ENCODE measurements at places on chromosomes 5 and 9. TPM values are rescaled to one million over a fixed set of nuclear protein-coding genes. Genes with fewer than 3 reads are reported as not detected.

The CPLANE1 gene
- 10.3 TPM for total RNA-seq

The OR1Q1 gene
- total RNA-seq = 0.33 TPM

The PITX1 gene
- not detected for total RNA-seq

The PRR7 gene
- 10.6 TPM for total RNA-seq

The GPR150 gene
- total RNA-seq = 1.0 TPM

The SLC34A1 gene
- total RNA-seq = 2.1 TPM

The SLC6A18 gene
- not detected for total RNA-seq

The NMUR2 gene
- total RNA-seq = not detected

The TMEM174 gene
- not detected for total RNA-seq

The TMEM252 gene
- total RNA-seq = not detected

The IRGM gene
- 4.6 TPM for total RNA-seq

The PCDHGB2 gene
- total RNA-seq = 0.64 TPM

The ADAMTSL1 gene
- not detected for total RNA-seq

The JAKMIP2 gene
- total RNA-seq = 4.9 TPM

The RLN1 gene
- 2.2 TPM for total RNA-seq

The LSM11 gene
- 6.1 TPM for total RNA-seq

The PCA3 gene
- not detected for total RNA-seq

The FRRS1L gene
- total RNA-seq = not detected

The WDR38 gene
- total RNA-seq = not detected

The ADAMTS2 gene
- not detected for total RNA-seq

The RORB gene
- total RNA-seq = 0.03 TPM

The DOCK2 gene
- 266 TPM for total RNA-seq

The GPR151 gene
- not detected for total RNA-seq

The ITK gene
- total RNA-seq = 324 TPM

The ANGPTL2 gene
- not detected for total RNA-seq

The NXNL2 gene
- not detected for total RNA-seq

The SLC9A3 gene
- 2.3 TPM for total RNA-seq

The PKD2L2 gene
- total RNA-seq = not detected

The EIF4EBP3 gene
- total RNA-seq = 12.0 TPM

The TMEM171 gene
- total RNA-seq = 0.25 TPM
